ENCODE measurements at places on chromosomes 5 and 9. TPM values are rescaled to one million over a fixed set of nuclear protein-coding genes. Genes with fewer than 3 reads are reported as not detected.

GRCh38 chr5:142601432-142601831, 84.5 kb downstream of the FGF1 start:
- DNase-seq, result no peak

- DNase-seq, result peak; percentile 73
Observed at GRCh38 chr9:34190996-34191892, 12.4 kb downstream of the UBAP1 start.

DNA sequence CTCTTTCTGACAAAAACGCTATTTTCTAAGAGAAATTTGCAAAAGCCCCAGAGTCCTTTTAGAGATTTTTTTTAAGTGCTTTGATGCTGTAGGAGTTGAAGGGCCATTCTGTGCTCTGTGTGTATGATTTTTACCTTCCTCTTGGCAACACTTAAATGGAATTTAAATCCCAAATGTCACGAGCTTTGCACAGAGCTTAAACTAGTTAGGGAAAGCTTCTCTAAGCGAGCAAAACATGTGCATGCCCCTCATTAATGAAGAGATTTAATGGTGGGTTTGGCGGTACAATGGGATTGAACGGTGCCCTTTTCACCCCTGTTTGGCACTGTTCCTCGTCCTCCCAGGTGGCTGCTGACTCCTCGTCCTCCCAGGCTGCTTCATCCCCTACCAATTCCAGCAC, 220.7 kb downstream of the DRD1 start:
- DNase-seq, result no peak

DNA sequence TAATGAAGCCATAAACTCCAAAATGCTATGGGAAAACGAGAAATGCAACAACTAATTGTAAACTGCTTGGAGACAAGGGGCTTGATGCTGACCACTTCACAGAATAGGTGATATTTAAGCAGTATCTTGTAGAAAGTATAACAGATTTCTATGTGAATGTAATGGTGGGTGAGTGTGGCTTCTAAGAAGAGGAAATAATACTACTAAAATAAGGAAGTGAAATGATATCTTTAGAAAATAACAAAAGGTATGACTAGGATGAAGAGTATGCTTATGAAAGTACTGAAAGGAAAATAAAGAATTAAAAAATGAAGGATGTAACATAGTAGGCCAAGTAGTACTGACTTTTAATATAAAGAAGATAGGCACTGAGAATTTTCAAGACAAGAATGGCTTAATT, 94.2 kb downstream of the AGTPBP1 start:
- DNase-seq, result no peak

- no peak for DNase-seq
Observed at GRCh38 chr9:119368179-119368578, 1.1 kb downstream of the BRINP1 start.

GRCh38 chr9:96418920-96419690, 935 bp upstream of the ZNF367 start:
- peak; percentile 73 for DNase-seq

Gene RANBP3L
- total RNA-seq, result 0.09 TPM

DNA sequence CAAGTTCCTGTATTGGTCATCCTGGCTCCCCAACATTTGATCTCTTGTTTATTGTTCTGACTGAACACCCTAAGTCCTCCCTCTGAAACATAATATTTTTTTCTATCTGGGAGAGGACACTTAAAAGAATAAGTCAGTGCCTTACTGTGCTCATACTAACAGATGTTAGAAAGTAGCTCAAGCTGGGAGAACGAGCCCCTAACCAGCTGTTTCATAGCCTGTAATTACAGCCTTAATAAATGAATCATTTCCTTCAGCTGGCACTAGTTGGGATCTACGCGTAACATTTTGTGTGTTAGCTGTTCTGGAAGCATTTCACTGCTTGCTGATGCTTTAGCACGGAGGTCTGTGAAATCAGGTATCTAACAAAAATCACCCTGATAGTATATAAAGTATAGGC, 345.9 kb upstream of the RIOK2 start:
- DNase-seq, result no peak

DNA sequence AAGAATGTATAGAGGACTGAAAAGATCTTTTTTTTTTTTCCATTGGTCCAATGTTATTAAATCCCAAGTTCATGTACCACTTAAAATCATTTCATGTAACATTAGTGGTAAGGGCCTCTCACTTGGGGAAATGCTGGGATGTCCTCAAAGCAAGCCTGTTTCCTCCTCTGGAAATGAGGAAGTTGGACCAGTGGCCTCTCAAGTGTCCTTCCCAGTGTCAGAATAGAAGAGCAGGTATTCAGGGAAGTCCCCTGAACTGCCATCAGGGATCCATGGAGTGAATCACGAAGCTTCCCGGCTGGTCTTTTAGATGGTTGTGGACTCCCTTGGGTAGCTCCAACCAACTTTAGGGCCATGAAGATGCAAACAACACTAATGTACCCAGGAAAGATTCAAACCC, 55.2 kb upstream of the AFAP1L1 start:
- no peak for DNase-seq

GRCh38 chr9:89675058-89675742, 70.4 kb downstream of the GADD45G start:
- no peak for DNase-seq

Gene LHX3
- total RNA-seq, result not detected

DNA sequence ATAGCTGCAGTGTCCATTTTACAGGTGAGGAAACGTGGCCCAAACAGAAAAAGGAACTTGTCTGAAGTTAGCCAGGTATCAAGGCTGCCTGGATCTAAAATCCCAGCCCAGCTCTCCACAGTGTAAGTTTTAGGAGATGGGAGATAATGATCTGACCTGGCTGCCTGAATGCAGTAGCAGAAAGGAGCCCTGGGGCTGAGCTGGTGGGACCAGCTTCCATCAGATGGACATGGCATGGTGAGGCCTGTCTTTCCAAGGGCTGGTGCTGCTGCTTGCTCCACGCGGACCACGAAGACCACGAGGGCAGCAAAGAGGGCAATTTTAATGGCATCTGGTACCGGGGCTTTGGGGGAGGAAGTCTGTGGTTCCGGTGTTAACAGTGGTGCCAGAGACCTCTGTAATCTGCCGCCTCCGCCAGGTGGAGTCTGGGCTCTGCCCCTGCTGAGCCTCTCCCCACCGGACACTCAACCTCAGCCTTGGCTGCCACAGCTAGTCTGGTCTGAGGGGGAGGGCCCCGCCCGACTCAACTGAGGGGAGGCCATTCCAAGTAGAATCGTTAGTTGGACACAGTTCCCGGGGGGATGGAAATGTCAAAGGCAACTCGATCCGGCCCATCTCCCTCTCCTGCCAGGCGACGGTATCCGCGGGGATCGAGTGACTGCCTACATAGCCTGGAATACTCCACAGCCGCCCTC, 650 bp downstream of the MYORG start:
- DNase-seq, result peak; percentile 69

GRCh38 chr9:72383978-72384709, 19.1 kb upstream of the ZFAND5 start:
- no peak for DNase-seq

Gene CCNH
- total RNA-seq, result 100.0 TPM

Gene PTPN3
- 7.9 TPM for total RNA-seq

DNA sequence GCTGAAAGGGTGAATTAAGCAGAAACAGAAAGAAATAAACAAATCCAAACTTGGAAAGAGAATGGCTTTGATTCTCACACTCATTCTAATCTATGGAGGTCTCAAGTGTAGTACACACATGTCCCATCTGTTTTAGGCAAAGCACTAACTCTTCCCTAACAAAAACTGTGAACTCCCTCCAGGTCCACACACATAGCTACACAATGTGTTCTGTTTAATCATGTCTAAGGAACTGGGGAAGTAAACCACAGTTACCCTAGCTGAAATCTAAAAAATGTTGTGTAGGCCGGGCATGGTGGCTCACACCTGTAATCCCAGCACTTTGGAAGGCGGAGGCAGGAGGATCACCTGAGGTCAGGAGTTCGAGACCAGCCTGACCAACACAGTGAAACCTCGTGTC, 118.7 kb upstream of the FST start:
- no peak for DNase-seq

- no peak for DNase-seq
Observed at GRCh38 chr5:86038566-86038965, 579.2 kb upstream of the COX7C start.

Gene MXD3
- total RNA-seq, result 12.8 TPM

Gene SERF1A
- 1.8 TPM for total RNA-seq

Gene SCAMP1
- total RNA-seq, result 33.7 TPM

Gene FOXD4
- 0.18 TPM for total RNA-seq

DNA sequence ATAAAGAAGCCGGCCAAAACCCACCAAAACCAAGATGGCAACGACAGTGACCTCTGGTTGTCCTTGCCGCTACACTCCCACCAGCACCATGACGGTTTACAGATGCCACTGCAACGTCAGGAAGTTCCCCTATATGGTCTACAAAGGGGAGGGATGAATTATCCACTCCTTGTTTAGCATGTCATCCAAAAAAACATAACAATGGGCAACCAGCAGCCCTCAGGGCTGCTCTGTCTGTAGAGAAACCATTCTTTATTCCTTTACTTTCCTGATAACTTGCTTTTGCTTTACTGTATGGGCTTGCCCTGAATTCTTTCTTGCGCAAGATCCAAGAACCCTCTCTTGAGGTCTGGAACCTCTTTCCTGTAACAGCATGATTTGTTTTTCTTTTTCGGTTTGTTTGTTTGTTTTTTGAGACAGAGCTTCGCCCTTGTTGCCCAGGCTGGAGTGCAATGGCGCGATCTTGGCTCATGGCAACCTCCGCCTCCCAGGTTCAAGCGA, 2.0 kb upstream of the UAP1L1 start:
- no peak for DNase-seq

DNA sequence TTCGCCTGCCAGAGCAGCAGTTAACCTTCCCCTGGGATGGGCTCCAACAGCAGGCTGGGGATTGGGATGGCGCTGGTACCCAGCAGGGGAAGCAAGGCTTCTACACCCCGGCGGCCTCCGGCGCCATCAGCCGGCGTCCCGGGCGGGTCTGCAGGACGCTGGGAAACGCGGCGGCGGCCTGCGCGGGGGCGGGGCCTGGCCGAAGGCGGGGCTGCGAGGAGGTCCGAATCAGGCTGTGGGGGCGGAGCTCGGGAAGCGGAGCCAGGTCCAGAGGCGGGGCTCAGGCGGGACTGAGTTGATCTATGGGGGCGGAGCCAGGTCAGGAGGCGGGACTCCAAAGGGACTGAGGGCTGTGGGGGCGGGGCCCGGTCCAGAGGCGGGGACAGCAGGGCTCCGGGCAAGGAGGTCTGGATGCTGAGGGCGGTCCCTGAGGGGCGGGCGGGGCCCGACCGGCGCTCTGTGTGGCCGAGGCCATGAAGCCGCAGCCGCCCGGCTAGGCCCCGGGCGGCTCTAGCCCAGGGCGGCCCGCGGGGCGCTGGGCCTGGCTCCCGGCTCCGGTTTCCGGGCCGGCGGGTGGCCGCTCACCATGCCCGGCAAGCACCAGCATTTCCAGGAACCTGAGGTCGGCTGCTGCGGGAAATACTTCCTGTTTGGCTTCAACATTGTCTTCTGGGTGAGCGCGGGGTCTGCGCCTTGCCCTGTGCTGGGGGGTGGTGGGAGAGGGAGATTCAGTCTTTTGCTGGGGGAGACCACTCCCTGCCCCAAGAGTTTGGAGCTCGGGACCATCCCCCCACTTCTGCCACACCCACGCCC, at the start of gene TSPAN17:
TSS of gene TSPAN17 (plus strand) at position 455 of the 813 bp plus-strand sequence. CDS start at position 587, 132 bp downstream.
- DNase-seq, result peak; percentile 96

- DNase-seq, result no peak
Observed at GRCh38 chr5:99586878-99587277, 658.1 kb upstream of the CHD1 start.

DNA sequence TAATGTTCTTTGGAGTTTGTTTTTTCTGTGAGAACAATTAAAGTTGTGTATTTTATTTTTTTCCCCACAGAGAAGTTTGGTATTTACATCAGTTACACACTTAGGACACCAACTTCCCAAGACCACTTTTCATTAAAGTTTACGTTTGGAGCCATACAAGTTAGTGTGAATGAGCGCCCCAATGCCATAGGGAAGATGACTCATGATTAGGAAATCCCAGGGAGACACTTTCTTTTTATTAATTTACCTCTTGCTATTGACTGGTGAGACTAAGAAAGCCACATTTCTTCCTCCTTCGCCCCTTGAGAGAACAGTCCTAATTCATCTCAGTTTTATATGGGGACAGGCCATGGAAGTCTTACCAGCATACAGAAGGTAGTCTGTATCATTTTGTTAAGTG, 57.1 kb downstream of the EDIL3 start:
- no peak for DNase-seq

GRCh38 chr5:42994555-42995359, 45.4 kb downstream of the ANXA2R start:
- peak; percentile 81 for DNase-seq

GRCh38 chr5:131630208-131630962, 4.6 kb downstream of the RAPGEF6 start:
- peak; percentile 90 for DNase-seq

- DNase-seq, result no peak
Observed at GRCh38 chr9:69805962-69806515, 14.6 kb upstream of the CFAP95 start.

GRCh38 chr5:154899151-154899816, 38.7 kb downstream of the GEMIN5 start:
- DNase-seq, result no peak

DNA sequence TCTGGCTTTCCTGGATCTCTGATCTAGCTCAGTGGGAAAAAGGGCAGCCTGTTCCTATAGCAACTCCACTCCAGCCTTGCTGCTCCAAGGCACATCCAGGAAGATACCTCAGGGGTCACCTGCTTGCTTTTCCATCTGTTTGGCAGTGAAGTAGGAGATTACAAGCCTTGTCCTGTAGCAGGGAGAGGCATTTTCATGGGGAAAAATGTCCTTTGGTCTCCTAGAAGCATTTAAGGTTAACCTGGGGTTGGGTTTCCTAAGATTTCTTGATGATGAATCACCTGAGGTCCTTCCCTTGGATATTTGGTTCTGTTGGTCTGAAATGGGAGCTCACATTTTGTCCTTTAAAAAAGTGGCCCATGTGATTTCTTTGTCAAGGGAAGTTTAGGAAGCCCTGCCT, 1.5 kb upstream of the TMEM174 start:
- no peak for DNase-seq

GRCh38 chr9:16328349-16328748, 542.1 kb downstream of the BNC2 start:
- DNase-seq, result no peak

- DNase-seq, result no peak
Observed at GRCh38 chr5:61132559-61132958, 29.7 kb downstream of the SMIM15 start.

GRCh38 chr5:87154191-87154590, 113.5 kb upstream of the RASA1 start:
- DNase-seq, result no peak

Gene PLCXD3
- total RNA-seq, result not detected

GRCh38 chr5:35956429-35956828, 18.0 kb upstream of the CAPSL start:
- DNase-seq, result no peak

GRCh38 chr5:83547161-83547560, 75.6 kb downstream of the VCAN start:
- no peak for DNase-seq

GRCh38 chr9:136445799-136446198, 6.2 kb upstream of the INPP5E start:
- DNase-seq, result no peak

Data from HepG2 (cell line).